Testis (tissue), 5 donors: ENCODE measurements at places on chromosomes 3 and 15.

DNA sequence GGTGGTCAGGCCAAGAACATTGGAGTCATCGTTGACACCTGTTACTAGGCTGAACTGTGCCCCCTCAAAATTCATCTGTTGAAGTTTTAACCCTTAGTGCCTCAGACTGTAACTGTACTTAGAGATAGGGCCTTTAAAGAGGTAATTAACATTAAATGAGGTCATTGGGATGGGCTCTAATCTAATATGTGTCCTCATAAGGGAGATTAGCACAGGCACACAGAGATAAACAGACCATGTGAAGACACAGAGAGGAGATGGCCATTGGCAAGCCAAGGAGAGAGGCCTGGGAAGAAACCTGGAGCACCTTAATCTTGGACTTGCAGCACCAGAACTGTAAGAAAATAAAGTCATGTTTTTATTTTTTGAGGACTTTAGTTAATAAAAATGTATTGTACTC is 59.6 kb downstream of the PLCL2 start:
- no peak for DNase-seq

GRCh38 chr3:14803981-14804834 is 14.6 kb upstream of the FGD5 start:
- no peak for DNase-seq

DNA sequence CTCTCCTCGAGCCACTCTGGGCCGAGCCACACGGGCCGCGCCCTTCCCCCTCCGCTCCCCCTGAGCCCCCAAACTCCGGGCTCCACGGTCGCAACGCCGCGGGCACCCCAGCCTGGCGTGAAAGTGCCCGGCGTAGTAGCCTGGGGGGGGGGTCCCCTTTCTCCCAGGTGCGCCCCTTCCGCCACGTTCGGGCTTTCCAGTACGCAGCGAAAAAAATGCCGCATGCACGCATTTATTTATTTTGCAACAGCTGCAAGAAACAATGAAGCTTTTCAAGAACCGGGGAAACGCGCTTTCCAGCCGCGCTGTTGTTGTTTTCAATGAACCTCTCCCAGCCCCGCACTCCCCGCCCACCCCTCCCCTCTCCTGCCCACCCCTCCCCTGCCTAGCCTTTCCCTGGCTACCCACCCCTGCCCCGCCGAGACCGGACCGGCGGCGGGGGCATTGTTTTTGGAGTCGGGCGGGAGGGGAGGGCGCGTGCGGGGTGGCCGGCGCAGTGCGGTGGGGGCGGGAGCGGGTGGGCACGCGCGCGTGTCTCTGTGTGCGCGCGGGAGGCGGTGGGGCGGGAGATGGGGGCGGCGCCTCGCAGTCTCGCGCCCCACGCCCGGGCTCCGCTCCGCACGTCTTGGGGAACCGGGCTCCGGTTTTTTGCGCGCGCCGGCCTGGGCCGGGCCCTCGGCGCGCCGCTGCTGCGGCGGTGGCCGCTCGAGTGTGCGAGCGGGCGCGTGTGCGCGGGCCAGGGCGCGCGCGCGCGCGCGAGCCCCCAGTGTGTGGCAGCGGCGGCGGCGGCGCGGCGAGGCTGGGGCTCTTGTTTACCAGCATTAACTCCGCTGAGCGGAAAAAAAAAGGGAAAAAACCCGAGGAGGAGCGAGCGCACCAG is at the start of gene IGF1R:
IGF1R (plus strand) TSS at position 766 of the 880 bp plus-strand sequence. CDS start 1,043 bp downstream, outside the sequence.
- DNase-seq = peak; percentile 92

GRCh38 chr15:41847981-41848380 is 9.3 kb downstream of the PLA2G4B start:
- DNase-seq = no peak

- DNase-seq = no peak
These were observed 36.8 kb downstream of the CCDC191 start for GRCh38 chr3:114019486-114019885.

DNA sequence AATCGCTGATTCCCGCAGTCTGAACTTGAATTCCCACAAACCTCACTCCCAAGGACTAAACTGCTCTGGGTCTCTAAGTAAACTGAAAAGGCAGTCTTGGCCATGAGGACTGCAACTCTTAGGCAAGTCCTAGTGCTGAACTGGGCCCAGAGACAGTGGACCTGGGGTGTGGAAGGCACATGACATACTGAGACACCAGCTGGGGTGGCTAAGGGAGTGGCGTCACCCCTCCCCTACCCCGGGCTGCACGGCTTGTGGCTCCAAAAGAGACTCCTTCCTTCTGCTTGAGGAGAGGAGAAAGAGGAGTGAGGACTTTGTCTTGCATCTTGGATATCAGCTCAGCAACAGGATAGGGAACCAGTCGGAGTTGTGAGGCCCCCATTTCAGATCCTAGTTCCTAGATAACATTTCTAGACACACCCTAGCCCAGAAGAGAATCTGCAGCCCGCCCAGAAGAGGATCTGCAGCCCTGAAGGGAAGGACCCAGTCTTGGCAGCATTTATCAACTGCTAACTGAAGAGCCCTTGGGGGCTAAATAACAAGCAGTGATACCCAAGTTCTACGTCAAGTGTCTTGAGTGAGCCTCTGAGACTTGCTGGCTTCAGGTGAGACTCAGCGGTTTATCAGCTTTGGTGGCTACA is 110.7 kb upstream of the C3orf80 start:
- DNase-seq = no peak

DNA sequence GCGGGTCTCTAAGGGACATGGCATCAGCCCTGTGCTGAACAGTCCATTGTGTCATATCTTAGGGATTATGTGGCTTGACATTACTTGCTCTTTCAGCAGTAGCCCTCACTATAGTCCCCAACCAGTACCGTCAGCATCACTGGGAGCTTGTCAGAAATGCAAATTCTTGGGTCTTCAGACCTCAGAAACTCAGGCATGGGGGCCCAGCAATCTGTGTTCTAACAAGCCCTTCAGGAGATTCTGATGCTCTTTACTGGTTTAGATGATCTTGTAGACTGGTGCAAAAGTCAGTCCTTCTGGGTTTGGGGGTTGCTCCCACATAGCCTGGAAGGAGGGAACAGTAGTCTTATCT is 39.0 kb upstream of the TRAK1 start:
- no peak for DNase-seq

DNA sequence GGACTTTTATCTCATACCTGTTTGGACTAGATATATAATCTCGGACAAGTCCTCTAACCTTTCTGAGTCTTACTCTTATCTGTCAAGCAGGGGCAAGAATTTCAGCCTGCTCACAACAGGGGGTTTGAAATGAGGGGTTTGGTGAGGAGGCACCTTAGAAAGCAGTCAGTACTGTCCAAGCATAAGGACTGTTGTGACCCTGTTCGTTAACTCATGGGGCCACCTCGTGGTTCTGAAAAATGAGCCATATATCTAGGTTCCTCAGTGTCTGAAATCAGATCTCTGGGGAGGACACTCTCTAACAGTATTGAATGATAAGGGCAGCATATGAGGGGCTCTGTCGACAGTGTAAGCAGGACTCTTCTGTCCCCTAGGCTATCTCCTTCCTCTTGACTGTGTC is 7.2 kb upstream of the TIMP4 start:
- no peak for DNase-seq

DNA sequence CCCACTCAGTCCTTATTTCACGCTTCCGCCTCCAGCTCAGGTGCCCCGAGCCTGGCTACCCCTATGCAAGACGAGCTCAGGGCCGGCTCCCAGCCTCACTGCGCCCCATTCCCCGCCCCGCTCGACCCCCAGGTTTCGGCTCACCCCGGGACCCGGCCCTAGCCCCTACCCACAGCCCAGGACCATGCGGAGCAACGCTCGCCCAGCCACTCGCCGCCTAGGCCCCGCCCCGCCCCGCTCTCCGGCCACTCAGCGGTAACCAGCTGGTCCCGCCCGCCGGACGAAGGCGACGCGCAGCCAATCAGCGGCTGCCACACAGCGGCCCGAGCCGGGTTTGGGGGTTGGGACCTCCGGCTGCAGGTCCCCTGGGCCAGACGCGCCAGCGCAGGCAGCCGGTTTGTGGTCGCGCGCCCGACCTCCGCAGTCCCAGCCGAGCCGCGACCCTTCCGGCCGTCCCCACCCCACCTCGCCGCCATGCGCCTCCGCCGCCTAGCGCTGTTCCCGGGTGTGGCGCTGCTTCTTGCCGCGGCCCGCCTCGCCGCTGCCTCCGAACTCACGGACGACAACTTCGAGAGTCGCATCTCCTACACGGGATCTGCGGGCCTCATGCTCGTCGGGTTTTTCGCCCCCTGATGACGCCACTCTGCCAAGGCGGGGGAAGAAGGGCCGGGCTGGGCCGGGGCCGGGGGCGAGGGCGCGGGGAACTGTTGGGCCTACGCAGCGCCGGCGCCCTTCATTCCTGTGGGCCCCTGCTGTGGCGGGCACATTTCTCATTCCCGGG is at the start of gene CATSPER2:
CATSPER2 (minus strand) TSS at position 196 of the 781 bp plus-strand sequence. CDS start 783 bp downstream, outside the sequence.
- DNase-seq = peak; percentile 70

DNA sequence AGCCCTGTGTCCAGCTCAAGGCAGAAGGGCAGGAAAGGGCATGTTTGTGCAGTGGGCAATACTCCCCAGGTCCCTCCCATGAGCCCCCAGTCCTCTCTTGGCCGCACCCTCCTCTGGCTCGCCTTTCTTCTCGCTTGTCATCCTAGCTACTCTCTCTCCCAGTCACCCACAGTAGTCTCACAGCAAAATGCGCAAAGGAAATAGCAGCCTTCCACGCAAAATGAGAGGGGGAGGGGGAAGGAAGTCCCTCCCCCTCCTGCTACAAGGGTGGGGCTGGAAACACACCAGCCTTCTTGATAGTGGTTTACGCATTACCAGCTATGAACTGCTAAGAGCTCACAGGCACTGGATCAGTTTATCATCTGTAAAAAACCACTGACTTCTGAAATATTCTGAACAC is 83.8 kb downstream of the GADL1 start:
- no peak for DNase-seq

- no peak for DNase-seq
These were observed 277.4 kb downstream of the PLCL2 start for GRCh38 chr3:17162116-17162515.

GRCh38 chr3:122294359-122294758 is 30.7 kb upstream of the CSTA start:
- no peak for DNase-seq

DNA sequence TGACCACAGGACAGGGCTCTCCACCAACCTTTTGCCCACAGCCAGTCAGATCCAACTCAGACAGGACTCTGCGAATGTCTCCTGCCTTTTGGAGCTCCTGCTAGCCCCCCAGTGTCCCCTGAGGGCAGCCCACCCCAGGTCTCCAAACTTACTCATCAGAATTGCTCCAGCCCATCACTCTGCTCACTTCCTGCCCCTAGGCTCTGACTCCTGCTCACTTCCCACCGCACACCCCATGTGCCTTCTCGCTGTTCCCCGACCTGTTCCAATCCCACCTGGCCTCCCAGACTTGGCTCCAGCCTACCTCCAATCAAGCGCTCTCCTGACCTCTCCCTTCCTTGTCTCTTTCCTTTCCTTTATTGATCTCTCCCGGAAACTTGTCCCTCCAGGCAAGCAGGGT is 5.9 kb upstream of the STRA6 start:
- DNase-seq = no peak

DNA sequence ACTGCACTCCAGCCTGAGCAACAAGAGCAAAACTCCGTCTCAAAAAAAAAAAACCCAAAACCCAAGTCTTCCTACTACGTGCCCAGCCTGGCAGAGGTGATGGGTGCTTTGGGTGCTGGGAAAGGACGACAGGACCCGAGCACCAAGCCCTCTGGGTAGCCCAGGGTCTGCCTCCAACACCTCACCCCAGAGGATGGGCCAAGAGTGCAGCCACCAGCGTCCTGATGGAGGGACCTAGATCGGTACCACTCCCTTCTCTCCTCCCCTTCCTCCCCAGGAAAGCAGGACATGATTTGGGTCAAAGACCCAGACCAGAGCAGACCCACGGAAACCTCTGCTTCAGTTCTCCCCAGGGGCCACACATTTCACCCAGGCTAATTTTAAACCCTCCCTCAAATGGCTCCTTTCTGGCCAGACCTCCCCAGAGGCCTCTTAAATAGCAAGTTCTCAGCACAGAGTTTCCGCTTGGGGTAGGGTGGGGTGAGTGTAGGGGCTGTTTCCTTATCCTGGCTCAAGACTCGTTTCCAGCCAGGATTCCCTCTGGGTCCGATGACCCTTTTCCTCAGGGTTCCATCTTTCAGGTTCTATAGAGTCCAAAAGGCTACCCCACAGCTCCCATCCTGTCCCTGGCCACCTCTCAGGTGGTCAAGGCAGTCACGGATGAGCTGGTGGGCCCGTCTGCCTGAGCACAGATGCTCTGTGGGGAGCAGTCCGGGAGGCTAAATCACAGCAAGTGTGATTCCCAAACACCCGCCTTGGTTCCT is 20.5 kb downstream of the RBPMS2 start:
- no peak for DNase-seq

- DNase-seq = no peak
These were observed 27.2 kb downstream of the SCN5A start for GRCh38 chr3:38622336-38622735.

- DNase-seq = peak; percentile 41
These were observed 1.7 kb downstream of the MRAS start for GRCh38 chr3:138349926-138350665.

DNA sequence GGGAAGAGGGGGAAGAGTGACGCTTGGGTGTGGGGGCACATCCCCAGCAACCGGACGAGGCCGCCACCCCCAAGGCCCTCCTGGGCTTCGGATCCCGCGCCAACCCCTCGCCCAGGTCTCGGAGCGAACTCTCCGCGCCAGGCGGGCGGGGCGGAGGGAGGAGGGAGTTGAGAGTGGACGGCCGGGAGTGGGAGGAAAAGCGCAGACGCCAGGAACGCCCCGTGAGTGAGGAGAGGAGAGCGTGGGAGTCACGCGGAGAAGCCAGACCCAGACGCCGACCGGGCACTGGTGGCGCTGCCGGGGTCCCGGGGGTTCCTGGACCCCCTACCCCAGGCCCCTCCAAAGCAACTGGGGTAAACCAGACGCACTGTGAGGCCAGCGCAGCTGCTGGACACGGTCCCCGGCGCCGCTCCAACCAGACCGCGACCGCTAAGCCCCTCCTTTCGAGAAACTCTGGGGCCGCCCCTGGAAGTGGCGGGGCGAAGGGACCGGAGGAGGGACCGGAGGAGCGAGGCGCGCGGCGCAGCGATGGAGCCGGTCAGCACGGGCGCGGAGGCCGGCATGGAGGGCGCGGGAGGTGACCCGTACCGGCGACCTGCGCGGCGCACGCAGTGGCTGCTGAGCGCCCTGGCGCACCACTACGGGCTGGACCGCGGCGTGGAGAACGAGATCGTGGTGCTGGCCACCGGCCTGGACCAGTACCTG is at the start of gene EFCC1:
EFCC1 (plus strand) TSS at position 204 of the 705 bp plus-strand sequence; CDS start at position 529, 325 bp downstream.
- peak; percentile 82 for DNase-seq

- peak; percentile 74 for DNase-seq
These were observed 19.3 kb downstream of the SLC51A start for GRCh38 chr3:196235452-196236122.

- no peak for DNase-seq
These were observed 24.1 kb downstream of the ZNF80 start for GRCh38 chr3:114213292-114213626.

- no peak for DNase-seq
These were observed 29.7 kb upstream of the NDUFB4 start for GRCh38 chr3:120566243-120566975.

GRCh38 chr3:182671942-182672341 is 121.4 kb upstream of the ATP11B start:
- no peak for DNase-seq
